ENCODE measurements at places on chromosomes 6 and 20.

DNA sequence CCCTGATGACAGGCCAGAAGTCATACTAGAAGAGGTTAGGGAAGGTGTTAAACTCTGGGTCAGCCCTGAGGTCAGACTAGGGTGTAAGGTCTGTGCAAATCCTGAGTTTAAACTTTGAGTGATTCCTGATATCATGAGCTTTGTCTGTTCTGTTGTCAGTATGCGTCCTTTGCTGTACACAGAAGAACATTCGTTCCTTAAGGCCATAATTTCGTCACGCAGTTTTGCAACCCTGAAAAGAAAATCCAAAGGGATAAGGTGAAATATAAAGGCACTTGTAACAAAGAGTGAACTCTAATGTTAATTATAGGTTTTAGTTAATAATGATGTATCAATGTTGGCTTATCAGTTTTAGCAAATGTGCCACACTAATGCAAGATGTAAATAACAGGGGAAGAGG, 2.3 kb downstream of the DST start:
- DNase-seq = no peak

DNA sequence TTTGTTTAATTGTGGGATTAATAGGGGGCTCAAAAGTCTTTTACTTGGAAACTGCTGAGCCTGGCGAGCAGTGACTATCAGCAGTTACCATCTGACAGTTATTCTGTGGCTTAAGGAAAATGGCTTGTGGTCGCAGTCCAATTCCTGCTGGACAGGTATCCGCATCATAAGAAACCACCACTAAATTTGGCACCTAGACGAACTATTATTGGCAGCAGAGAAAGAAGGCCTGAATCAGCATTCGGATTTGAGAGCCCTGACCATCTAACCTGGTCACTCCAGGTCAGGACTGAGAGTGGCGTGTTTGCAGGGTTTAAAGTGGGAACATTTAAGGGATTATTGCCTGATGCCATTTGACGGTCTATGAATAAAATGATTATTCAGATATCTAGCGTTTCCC, 146.4 kb downstream of the RPS12 start:
- no peak for DNase-seq

DNA sequence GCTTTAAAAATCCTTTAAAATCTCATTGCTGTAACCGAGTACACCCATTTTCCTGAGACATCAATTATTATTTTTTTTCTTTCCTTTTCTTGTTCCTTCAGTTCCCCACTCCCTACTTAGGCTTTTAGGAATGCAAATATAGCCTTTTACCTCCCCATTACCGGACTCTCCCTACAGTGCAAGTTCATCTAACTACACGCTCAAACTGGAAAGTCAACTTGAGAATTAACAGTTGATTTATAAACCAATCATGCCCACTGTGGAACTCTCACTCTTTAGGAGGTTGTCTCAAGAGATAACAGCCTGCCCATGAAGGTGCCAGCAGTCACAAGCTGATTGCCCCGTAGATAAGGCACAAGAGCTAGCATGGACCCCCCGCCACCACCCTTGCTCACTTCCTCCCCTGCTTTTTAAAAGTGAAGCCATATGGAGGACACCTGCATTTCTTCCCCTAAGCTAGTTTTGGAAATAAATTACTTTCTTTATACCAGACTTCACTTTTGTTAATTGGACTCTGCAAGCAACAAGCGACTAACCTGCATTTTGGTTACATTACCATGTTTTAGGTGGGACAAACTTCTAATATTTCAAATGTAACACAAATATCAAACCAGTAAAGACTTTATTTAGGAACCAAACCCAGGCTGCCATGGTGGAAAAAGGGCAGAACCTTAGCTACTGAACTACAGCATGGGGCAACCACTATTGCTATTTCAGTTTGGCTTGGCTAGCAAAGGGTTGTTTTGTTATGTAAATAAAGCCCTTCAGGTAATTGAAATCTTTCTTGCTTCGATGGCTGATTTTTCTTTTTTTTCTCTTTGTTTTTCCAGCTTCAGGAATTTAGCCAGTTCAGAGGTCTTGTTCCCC, 34.9 kb downstream of the UBD start:
- no peak for DNase-seq

DNA sequence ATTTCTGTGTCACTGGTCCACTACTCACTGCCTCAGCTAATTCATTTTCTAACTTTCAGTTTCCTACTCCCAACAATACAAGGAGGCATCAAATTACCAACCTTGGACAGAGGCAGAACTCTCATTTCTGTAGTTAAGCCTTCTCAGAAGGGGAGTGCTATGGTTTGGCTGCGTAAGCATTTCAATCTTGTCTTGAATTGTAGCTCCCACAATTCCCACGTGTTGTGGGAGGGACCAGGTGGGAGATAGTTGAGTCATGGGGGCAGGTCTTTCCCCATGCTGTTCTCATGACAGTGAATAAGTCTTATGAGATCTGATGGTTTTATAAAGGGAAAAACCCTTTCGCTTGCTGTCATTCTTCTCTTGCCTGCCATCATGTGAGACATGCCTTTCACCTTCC, 22.9 kb downstream of the HLA-DRA start:
- no peak for DNase-seq

GRCh38 chr6:9766240-9766915, 648.5 kb downstream of the TFAP2A start:
- peak; percentile 53 for DNase-seq

- DNase-seq = no peak
Measured at GRCh38 chr6:115443825-115444478, 616.7 kb downstream of the FRK start.

DNA sequence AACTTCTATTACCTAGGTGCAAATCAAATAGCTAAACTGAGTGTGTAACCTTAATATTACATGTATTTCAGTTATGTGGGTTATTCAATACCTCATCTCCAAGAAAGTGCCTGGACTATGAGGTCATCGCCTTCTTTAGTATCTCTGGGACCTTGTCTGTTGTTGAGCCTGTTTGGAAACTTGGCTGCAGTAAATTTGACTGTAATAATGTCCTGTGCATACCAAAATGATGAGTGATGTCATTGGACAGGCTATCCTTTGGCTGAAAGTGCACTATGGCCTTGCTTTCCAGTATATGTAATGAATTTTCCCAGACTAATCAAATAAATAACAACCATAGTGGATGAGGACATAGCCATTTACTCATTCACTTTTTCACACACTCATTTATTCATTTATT, 455.1 kb downstream of the ADGRB3 start:
- DNase-seq = no peak

GRCh38 chr20:35828434-35828833, 56.6 kb downstream of the PHF20 start:
- DNase-seq = no peak

- no peak for DNase-seq
Measured at GRCh38 chr6:11639376-11640235, 102.1 kb downstream of the TMEM170B start.

GRCh38 chr6:9581155-9581554, 833.7 kb downstream of the TFAP2A start:
- no peak for DNase-seq

DNA sequence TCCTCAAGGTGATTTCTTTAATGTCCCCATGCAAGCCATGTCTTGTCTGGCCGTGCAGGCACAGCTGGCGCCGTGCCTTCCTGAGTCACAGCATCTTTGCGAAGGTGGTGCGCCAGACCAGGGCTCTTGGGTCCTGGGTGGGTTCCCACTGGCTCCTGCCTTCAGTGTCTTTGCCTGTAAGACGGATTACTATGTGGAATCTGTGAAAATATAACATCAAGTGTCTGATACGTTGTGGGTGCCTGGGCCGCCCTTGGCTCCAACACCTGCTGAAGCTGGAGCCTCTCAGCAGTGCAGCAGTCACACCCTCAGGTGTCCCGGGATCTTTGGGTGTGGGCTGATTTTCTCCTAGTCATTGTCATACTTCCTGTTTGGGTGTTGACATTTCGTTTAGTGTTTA, 3.2 kb downstream of the OSBPL2 start:
- no peak for DNase-seq

DNA sequence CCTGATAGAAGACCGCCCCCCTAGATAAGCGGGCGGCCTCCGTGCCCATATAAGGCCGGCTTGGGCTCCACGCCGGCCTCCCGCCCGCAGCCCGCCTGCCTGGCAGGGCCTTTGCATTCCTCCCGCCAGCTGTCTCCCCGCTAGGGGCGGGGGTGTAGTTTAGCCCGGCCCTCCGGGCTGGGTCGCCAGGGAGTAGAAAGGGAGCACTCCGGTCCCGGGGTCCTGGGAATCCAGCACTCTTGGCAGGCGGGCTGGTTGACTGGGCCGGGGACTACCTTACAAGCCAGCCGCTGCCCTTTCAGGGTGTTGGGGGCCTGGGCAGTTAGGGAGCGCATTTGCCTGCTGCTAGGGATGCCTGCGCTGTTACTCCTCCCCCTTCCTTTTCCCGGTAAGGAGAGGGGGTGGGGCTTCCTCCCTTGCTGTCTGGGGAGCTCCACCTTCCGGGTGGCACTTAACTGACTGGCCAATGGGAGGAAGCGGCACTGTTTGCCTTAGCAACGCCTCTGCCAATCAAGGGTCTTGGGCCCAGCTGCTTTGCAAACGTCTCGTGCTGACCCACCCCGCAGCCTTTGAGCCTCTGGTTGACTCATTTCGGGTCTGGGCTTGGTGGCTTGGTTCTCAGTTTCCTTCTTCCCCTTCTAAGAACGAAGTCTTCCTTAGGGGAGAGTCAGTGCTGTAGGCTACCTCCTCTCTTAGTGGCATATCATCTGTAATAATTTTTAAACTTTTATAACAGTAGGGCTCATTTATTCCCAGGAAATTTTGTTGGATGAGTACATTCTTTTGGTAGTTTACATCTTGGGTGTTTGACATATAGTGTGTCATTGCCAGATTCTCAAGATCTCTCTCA, 3.4 kb downstream of the SRF start:
- DNase-seq = peak; percentile 100

DNA sequence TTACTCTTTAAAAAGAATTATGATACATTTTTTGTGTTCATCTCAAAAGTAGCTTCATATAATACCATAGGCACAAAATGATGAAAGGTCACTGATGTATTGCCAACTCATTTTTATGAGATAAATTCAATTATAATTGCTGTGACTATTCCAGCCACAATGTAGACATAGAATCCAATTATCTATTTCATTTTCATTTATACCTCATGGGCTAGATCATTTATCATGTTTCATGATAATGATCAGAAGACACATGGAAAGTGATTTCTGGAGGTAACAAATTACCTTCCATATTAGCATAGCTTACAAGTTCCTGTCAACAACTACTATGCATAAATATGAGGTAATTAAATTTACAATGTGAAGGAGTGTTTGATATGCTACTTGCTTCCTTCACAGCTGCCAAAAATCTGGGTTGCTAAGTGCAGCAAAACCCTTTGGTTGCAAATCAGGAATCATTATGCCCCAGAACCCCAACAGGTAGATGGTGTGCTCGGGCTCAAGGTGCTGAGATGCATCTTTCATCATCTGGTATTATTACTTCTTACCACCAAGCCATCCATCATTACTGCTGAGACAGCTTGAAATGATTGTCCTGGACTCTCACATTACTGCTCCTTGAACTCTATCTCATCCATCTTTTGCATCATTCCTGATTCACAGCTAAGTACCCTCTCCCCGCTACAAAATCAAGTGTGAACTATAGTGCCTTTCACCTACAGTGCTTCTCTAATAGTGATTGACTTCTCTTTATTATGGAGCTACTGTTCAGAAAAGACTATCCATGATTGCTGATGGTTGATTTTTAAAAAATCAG, 306.0 kb upstream of the THEMIS start:
- no peak for DNase-seq

DNA sequence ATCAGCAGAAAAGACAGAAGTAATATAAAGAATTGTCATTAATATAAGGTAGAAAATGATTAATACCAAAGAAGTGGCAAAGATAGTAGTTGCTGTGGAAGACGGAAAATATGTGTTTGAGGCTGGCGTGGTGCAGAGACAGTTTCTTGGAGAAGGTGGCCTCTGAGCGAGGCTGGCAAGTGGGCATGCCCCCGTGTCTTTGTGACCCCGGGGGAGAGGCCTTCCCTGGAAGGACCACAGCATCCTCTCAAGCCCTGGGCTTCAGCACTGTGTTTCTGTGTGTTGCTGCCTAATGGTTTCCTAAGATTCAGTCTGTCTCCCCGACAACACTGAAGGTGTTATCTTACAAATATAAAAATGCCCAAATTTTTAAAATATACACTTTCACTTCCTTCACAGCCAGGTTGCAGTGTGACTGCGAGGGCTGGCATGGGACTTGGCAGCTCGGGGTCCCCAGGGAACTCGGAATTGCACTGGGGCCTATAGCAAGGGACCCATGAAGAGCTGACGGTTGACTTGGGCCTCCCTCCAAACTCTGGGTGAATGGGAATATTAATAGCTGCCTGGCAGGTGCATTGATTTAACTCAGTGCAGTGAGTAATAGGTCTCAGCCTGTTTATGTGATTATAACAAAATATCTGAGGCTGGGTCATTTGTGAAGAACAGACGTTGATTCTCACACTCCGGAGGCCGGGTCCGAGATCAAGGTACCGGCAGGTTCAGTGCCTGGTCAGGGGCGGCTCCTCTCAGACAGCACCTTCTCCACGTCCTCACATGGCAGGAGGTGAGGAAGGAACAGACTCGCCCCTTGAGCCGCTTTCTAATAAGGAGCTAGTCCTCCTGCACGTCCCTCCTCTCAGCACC, 47.4 kb upstream of the AFDN start:
- no peak for DNase-seq

DNA sequence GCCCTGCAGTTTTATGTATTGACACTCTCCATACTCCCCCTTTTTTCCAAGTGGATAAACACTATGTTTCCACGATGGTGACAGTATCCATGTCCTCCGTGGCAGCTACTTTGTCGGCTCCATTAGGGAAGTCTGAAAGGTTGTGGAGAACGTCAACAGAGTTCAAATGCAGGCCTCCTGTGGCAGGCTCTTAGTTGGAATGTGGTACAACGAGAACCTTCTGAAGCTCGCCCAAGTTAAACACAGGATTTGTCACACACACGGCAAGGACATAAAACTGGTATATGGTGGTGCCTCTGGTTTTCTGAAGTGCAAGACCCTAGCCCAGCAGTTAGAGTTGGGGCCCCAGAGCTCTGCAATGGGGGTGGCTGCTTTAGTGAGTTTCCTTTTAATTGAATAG, 187.0 kb upstream of the TAB2 start:
- no peak for DNase-seq

- DNase-seq = no peak
Measured at GRCh38 chr20:40416274-40416673, 272.8 kb downstream of the MAFB start.

DNA sequence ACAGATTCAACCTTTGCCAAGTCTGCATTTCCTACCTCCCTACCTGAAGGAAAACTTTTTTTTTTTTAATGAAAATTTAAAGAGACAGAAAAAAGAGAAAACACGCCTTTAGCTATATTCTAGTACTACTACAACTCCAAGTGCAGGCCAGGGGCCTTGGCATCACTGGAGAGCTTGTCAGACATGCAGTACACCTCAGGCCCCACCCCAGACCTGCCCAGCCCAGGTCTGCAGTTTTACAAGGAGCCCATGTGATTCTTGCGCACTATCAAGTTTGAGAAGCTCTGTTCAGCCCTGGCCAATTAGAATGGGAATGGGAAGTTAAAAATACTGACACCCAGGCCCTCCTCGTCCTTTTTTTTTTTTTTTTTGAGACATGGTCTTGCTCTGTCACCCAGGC, 85.0 kb downstream of the NFATC2 start:
- no peak for DNase-seq

- no peak for DNase-seq
Measured at GRCh38 chr6:124297507-124297906, 493.8 kb downstream of the NKAIN2 start.

- no peak for DNase-seq
Measured at GRCh38 chr6:105995391-105995865, 90.7 kb upstream of the PRDM1 start.

GRCh38 chr6:108348655-108349349, 53.9 kb downstream of the AFG1L start:
- DNase-seq = no peak

Measured in mesendoderm (in vitro differentiated cells).